ENCODE measurements at places on chromosomes 1 and 21.

- no peak for DNase-seq
These were observed 1.1 kb downstream of the LGALS8 start for GRCh38 chr1:236524895-236525184.

DNA sequence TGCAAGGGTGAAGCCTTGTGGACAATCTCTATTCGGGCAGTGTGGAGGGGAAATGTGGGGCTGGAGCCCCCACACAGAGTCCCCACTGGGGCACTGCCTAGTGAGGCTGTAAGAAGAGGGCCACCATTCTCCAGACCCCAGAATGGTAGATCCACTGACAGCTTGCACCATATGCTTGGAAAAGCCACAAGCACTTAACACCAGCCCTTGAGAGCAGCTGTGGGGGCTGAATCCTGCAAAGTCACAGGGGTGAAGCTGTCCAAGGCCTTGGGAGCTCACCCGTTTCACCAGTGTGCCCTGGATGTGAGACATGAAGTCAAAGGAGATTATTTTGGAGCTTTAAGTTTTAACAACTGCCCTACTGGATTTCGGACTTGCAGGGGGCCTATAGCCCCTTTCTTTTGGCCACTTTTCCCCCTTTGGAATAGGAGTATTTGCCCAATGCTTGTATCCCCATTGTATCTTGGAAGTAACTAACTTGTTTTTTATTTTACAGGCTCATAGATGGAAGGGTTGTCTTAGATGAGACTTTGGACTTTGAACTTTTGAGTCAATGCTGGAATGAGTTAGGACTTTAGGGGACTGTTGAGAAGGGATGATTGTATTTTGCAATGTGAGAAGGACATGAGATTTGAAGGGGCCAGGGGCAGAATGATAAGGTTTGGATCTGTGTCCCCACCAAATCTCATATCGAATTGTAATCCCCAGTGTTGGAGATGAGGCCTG is 16.3 kb upstream of the COL6A1 start:
- DNase-seq: no peak

GRCh38 chr1:34794001-34794789 is 1.4 kb downstream of the GJA4 start:
- DNase-seq: no peak

- no peak for DNase-seq
These were observed 34.6 kb downstream of the NRDC start for GRCh38 chr1:51843948-51844347.

GRCh38 chr1:245774196-245774595 is 619.4 kb downstream of the KIF26B start:
- no peak for DNase-seq

DNA sequence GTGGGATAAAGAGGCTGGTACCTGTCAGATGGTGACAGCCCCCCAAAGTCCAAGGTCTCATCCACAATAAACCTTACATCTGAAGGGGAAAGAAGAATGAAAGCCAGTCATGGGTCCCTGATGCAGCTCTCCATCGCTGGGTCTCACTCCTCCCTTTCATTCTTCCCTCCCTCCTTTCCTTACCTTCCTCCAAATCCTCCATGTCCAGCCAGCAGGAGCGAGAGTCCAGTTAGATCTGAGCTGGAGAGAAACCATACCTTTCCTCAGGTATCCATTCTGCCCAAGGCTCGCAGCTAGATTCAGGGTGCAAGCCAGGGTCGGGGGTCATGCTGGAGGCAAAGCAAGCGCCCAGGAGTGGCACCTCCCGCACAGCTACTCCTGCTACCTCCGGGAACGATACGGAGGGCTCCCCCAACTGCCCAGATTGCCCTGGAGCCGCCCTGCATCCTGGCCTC is 421 bp downstream of the PSRC1 start:
- DNase-seq: no peak

- peak; percentile 21 for DNase-seq
These were observed 2.1 kb upstream of the SELENON start for GRCh38 chr1:25797939-25798338.

DNA sequence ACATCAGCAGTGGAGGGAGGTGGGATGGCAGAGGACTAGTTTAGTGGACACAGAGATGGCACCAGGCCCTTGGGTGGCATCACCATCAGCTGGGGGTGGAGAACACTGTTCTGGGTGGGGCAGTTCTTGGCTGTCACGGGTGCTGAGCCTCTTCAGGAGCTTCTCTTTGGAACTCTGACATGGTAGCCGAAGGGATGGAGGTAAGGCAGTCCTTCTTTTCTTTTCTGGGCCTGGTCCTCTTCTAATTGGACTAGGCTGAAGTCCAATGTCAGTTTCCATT is 8.3 kb upstream of the MEF2D start:
- peak; percentile 4 for DNase-seq

- DNase-seq: no peak
These were observed 590.4 kb upstream of the PLXNA2 start for GRCh38 chr1:208834381-208835096.

- DNase-seq: no peak
These were observed 460.2 kb downstream of the LTN1 start for GRCh38 chr21:28532446-28532845.

- no peak for DNase-seq
These were observed 11.7 kb downstream of the TAGLN2 start for GRCh38 chr1:159913451-159914192.

DNA sequence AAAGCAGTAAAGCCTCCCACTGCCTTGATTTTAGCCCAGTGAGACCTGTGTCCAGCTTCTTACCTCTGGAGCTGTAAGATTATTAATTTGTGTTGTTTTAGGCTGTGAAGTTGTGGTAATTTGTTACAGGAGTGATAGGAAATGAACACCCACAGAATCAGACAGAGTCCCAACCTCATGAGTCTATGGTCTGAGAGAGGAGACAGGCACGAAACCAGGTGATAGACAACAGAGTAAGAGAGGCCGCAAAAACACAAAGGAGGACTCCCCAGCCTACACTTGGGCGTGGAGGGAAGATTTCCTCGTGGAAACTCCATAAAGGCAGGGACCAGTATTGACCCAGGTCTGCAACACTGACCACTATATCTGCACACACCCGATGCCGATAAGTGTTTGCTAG is 234.6 kb upstream of the JUN start:
- DNase-seq: no peak

DNA sequence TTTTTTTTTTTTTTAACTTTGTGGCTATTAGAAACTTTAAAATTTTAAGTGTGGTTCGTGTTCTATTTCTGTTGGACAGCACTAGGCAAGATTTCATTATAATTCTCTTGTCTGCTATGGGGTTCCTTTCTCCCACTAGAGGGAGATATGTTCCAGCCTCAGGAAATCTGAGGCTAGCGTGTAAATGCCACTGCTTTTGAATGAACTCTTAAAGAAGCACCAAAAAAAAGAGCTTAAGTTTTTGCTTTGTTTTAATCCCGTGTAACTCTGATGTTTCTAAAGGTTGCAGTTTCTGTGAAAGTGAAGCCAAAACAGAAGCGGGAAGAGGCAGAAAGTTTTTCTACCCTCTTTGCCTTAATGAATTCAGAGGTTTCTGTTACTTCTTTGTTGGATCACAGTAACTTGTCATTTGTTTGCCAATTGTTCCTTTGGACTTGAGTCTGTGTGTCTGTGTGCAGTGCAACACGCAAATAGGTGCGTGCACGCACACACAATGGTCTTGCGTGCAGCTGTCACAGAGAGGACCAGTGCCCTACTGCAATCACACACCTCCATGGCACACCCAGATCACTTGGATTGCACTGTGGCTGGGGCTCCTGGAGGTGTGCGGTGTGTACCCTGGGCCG is 32.3 kb downstream of the HHAT start:
- DNase-seq: peak; percentile 80

GRCh38 chr21:43745772-43746517 is 27.0 kb downstream of the PDXK start:
- no peak for DNase-seq

- DNase-seq: no peak
These were observed 134.7 kb downstream of the PSMG1 start for GRCh38 chr21:39048574-39048973.

- DNase-seq: no peak
These were observed 113.9 kb downstream of the DSCAM start for GRCh38 chr21:40733024-40733397.

DNA sequence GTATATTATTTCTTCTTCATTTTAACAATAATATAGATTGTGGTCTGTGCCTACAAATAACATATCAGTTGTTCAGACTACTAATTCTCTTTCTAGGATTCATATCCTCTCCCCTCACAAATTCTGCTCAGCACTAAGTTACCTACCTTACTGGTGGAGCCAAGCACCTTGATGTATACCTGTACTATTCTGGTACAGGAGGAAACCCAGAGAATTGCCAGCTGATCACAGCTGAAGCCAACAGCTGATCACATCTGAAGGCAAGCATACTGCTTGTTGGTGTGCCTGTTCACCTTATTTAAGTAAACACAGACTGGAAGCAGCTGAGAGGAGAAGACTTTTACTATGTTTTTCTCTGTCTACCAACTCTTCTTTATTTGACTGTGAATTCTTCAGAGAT is 101.8 kb downstream of the PBX1 start:
- DNase-seq: peak; percentile 49

DNA sequence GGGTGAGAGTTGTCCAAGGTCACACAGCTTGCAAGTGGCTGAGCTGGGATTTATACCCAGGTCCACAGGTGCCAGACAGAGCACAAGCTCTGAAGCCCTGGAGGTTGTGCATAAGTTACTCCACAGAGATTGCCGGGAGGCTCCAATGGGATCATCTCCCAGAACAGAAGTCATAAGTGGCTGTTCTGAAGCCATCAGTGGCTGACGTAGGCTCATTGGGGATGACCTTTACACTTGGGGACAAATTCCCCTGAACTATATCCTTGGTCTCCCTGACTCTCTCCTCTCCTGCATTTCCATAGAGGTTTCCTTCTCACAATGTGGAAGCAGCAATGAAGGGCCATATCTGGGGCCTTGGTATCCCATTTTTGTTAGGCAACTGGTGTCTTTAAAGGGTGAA is 37.0 kb upstream of the IFNLR1 start:
- no peak for DNase-seq

DNA sequence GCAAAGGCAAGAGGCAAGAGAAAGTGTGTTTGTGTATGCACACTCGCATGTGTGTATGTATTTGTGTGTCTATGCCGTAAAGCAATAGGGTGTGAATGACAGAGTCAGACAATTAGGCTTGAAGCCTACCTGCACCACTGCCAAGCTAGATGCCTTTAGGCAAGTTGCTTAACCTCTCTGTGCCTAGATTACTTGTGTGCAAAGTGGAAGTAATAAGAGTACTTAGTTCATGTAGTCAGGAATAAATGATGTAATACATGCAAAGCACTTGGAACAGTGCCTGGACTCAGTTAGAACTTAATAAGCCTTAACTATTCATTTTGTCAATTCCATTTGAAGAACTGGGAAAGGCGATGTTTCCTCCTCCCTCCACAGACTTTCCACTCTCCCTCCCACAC is 31.7 kb downstream of the LAMB3 start:
- no peak for DNase-seq

DNA sequence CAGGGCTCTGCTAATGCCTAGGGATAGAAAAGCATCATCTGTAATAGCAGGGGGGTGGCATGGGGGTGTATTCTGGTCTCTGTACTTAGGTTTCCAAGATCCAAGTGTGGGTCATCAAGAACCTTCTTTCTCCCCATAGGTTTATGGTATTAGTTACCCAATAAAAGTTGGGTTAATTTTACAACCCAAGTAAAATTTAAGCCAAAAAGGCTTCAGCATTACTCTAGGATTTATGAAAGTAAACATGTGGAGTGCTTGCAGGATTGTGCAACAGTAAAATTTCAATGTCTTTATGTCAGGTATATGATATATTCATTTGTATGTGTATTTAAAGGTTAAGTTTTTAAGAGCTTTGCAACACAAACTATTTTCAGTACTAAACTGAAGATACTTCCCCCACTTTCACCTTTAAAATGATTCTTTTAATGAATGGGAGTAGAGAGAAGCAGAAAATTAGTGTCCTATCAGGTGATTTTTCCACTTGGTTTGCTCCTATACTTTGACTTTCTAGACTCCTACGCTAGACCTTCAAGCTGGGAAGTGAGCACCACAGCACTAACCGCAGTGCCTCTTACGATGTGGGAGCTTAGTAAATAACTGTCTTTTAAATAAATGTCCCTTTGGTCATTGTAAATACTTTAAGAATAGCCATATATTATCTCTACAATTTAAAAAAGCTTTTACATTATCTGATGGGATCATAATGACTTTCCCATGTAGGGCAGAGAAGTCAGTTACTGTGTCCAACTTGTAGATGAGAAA is 67.8 kb upstream of the UBE2U start:
- DNase-seq: no peak

DNA sequence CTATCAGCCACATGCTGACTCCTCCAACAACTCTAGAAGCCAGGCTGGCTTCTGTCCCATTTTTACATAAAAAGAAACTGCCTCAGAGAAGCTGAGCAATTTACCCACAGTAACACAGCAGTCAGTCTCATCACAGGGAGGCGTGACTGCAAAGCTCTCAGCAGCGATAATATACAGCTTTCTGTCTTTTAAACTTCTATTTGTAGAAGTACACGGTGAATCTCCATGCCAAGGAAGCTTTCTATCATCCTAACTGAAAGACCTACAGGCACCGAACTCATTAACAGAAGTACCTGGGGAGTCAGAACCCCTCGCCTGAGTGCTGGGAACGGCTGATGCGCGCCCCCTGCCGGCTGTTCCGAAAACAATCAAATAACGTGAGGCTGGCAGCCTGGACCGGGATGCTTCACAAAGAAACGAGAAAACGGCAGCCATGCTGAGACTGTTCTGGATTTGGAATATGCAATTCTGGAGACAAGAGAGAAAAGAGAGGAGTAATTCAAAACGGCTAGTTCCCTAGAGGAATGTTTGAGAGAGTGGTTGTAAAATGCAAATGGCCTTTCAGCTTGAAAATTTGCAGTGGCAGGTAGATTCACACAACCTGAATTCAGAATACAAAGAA is 43.5 kb upstream of the RAB4A start:
- peak; percentile 77 for DNase-seq

GRCh38 chr21:9738527-9738926 is 782.9 kb upstream of the TPTE start:
- no peak for DNase-seq

GRCh38 chr1:59638231-59638711 is 176.5 kb upstream of the HOOK1 start:
- no peak for DNase-seq

- no peak for DNase-seq
These were observed 180.9 kb downstream of the PCP4 start for GRCh38 chr21:40047993-40048730.

GRCh38 chr1:100075773-100076172 is 57.0 kb downstream of the SASS6 start:
- DNase-seq: no peak

DNA sequence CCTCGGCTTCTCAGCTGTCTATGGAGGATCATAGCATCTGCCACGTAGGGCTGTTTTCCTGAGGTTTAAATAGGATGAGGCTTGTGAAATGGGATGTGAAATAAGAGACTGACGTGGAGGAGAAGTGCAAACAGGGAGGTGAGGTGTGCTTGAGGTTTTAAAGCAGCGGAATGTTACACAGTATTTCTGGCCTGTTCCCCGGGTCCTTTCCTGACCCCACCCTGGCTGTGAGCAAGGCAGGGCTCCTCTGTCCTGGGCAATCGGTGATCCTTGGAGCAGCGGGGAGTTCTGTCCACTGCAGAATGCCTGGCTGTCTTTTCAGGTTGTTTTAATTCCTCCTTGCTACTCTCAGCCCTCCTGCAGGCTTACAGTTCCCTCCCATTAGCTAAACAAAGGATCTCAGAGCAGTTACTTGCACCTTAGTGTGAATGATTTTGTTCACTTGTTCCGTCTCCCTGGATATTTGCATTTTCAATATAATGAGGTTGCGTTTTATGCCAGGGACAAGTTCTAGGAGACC is 38.6 kb downstream of the LHX4 start:
- DNase-seq: no peak

All from MM.1S (cell line).